Upper lobe of right lung (tissue), 1 donor: ENCODE measurements at places on chromosomes 2 and 18. TPM values are rescaled to one million over a fixed set of nuclear protein-coding genes. Genes with fewer than 3 reads are reported as not detected.

GRCh38 chr18:58496231-58496630 lies 132.7 kb downstream of the ALPK2 start:
- no peaks in the 10 kb centered on the region for H3K27me3 ChIP-seq
- peak; percentile 1 for DNase-seq
- H3K36me3 ChIP-seq, result no peaks in the 10 kb centered on the region
- peaks cover 9% of the 10 kb centered on the region for H3K4me1 ChIP-seq
- no peak overlapping the region for H3K4me3 ChIP-seq

GRCh38 chr18:28735731-28736130 lies 558.8 kb upstream of the CDH2 start:
- H3K36me3 ChIP-seq, result no peaks in the 10 kb centered on the region
- no peak for DNase-seq
- no peaks in the 10 kb centered on the region for H3K4me1 ChIP-seq
- no peaks in the 10 kb centered on the region for H3K27me3 ChIP-seq
- no peak overlapping the region for H3K27ac ChIP-seq

DNA sequence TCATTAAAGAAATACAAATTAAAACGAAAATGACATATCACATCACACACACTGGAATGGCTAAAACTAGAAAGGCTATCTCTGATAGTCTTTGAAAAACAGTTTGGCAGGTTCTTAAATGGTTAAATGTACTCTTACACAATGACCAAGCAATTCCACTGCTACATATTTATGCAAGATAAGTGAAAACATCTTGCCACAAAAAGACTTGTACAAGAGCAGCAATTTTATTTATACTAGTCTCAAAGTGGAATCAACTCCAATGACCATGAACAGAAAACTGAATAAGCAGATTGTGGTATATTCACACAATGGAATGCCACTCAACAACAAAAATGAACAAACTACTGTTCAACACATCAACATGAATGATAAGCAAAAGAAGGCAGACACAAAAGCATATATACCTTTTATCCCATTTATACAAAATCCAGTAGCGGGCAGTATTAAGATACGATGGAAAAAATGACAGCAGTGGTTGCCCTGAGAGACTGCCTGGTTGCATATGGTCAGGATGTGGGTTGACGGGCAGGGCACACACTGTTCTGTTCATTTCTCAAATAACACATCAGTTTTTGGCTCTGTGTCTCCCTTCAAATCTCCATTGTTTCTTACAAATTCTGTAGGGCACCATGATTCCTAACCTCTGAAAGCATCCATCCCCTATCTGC lies 25.4 kb downstream of the SP100 start:
- H3K27me3 ChIP-seq, result no peaks in the 10 kb centered on the region
- H3K36me3 ChIP-seq, result peaks cover 46% of the 10 kb centered on the region
- H3K4me1 ChIP-seq, result peaks cover 34% of the 10 kb centered on the region
- DNase-seq, result no peak
- H3K4me3 ChIP-seq, result no peak overlapping the region
- peak overlapping the region; percentile 75 for H3K27ac ChIP-seq

GRCh38 chr2:150900913-150901312 lies 360.8 kb downstream of the RBM43 start:
- H3K4me1 ChIP-seq, result no peaks in the 10 kb centered on the region
- no peak for DNase-seq
- no peak overlapping the region for H3K4me3 ChIP-seq
- no peak overlapping the region for H3K27ac ChIP-seq
- H3K27me3 ChIP-seq, result no peaks in the 10 kb centered on the region

DNA sequence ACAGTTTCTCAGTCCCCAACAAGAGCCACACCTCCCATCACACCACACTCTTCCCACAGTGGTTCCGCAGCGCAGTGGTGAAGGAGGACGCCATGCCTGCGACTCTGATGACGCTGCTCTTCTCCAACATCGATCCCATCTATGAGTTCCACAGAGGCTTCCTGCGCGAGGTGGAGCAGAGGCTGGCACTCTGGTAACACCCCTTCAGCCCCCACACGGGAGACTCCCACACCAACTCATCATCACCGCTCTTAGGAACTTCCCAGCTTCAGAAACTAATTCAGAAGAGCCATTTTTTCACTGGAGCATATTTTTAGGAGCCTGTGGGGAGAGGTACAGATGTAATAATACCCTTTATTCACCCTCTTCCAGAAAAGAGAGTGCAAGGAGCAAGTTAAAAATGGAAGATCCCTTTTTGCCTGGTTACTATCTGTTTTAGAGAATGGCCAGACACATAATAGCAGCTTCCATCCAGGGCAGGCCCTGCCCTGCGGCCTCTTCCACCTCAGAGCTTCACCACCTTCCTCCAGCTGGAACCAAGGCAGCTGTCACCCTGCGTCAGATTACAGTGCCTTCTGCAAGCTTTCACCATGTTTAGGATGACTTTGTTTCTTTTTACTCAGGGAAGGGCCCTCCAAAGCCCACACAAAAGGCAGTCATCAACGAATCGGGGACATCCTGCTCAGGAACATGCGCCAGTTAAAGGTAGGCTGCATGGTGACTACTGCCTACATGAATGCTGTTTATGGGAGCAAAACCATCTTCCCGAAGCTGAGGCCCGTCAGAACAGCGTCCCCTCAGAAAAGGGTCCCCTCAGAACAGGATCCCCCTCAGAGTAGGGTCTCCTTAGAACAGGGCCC lies 44.9 kb downstream of the STK25 start:
- peaks cover 10% of the 10 kb centered on the region for H3K36me3 ChIP-seq
- no peak for DNase-seq
- H3K4me1 ChIP-seq, result no peaks in the 10 kb centered on the region
- H3K27me3 ChIP-seq, result no peaks in the 10 kb centered on the region
- H3K27ac ChIP-seq, result no peak overlapping the region

DNA sequence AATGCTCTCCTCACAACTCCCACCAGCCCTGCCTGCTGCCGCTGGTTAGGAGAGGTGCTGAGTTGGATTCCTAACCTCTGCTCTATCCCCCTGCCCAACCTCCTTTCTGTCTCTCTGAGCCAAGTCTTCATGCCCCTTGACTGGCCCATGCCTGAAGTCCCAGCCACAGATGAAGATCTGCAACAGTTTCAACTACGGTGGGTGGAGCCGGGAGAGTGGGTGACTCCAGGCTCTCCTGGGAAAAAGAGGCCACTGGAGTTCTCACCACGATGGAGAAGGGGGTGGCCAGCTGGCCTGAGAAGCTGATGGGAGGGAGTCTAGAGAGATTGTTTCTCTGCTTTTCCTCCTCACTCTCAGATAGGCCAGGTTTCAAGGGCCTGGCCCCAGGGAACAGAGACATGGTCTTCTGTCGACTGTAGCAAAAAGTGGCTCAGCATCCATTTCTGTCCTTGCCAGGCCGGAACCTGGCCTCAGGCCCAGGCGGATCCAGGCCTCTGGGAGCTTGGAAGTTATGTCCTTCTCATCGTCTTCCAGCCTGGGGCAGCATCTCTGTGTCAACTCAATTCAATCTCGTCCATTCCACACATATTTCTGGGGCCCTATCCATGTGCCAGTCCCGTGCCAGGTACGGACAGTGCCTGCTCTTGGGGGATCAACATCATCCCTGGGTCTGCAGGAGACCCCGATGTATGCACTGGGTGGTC lies 75.3 kb downstream of the INHBB start:
- no peaks in the 10 kb centered on the region for H3K4me1 ChIP-seq
- H3K36me3 ChIP-seq, result no peaks in the 10 kb centered on the region
- no peak overlapping the region for H3K27ac ChIP-seq
- H3K27me3 ChIP-seq, result no peaks in the 10 kb centered on the region
- DNase-seq, result peak; percentile 53

DNA sequence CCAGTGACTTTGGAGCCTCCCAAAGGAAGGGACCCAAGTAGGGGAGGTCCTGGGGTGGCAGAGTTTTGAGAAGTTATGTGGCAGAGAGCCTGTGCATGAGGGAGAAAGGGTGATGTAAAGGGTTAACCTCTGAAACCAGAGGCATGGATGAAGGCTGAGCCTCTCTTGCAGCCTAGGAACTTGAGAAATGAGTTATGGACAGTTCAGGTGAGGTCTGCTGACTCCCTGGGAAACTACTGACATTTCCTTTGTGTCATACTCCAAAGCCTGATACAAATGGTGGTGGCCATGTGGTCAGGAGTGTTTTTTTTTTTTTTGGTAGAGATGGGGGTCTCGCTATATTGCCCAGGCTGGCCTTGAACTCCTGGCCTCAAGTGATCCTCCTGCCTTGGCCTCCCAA lies 12.4 kb upstream of the GNLY start:
- no peaks in the 10 kb centered on the region for H3K27me3 ChIP-seq
- H3K4me3 ChIP-seq, result no peak overlapping the region
- peaks cover 27% of the 10 kb centered on the region for H3K4me1 ChIP-seq
- no peak for DNase-seq
- H3K36me3 ChIP-seq, result no peaks in the 10 kb centered on the region

DNA sequence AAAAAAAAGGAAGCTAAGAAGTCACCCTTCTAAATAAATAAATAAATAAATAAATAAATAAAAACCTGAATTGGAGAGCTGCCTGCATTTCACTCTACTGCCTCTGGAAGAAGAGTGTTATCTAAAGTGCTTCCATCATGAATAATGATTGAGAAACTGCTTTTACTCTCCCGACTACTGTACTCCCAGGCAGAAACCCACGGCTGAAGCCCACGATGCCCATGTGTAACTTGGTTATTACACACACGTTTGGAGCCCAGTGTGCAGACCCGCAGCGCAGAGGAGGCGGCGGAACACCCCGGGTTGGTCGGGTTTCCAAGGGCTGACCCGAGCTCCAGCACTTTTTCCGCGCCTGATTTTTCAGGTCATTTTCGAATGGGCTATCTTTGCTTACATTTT lies 697 bp upstream of the SPATS2L start:
- peaks cover 23% of the 10 kb centered on the region for H3K4me1 ChIP-seq
- peak; percentile 72 for DNase-seq
- peak overlapping the region; percentile 87 for H3K27ac ChIP-seq
- no peaks in the 10 kb centered on the region for H3K36me3 ChIP-seq
- H3K4me3 ChIP-seq, result peak overlapping the region; percentile 85

- no peaks in the 10 kb centered on the region for H3K4me1 ChIP-seq
- no peaks in the 10 kb centered on the region for H3K27me3 ChIP-seq
- no peak for DNase-seq
- no peak overlapping the region for H3K27ac ChIP-seq
- H3K4me3 ChIP-seq, result no peak overlapping the region
Measured at GRCh38 chr18:3972291-3972930, 482.7 kb downstream of the DLGAP1 start.

DNA sequence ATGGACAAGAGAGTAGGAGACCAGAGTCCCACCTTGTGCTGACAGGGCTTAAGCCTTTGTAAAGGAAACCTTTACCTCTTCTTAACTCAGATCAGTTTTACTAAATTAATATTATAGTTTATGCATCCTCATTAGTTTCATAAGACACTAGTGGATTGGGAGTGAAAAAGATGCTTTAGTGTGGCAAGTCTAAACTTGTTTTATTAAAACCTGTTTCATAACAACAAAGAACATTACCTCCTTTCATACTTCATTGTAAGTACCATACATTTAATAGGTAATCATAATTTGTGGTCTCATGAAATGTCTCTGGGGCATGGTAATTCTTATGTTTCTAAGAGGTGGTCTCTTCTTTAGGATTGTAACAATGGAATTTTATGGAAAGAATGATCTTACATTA lies 63.4 kb downstream of the PIKFYVE start:
- no peak overlapping the region for H3K4me3 ChIP-seq
- H3K36me3 ChIP-seq, result peaks cover 96% of the 10 kb centered on the region
- no peaks in the 10 kb centered on the region for H3K27me3 ChIP-seq
- no peak overlapping the region for H3K27ac ChIP-seq

- H3K36me3 ChIP-seq, result no peaks in the 10 kb centered on the region
- peak; percentile 35 for DNase-seq
- no peaks in the 10 kb centered on the region for H3K4me1 ChIP-seq
- no peaks in the 10 kb centered on the region for H3K27me3 ChIP-seq
- no peak overlapping the region for H3K4me3 ChIP-seq
Measured at GRCh38 chr2:120384486-120385354, 38.8 kb downstream of the INHBB start.

- H3K4me1 ChIP-seq, result no peaks in the 10 kb centered on the region
- no peaks in the 10 kb centered on the region for H3K27me3 ChIP-seq
- no peak overlapping the region for H3K4me3 ChIP-seq
- DNase-seq, result no peak
- H3K36me3 ChIP-seq, result no peaks in the 10 kb centered on the region
- H3K27ac ChIP-seq, result no peak overlapping the region
Measured at GRCh38 chr2:15930589-15931318, 9.6 kb upstream of the MYCN start.

- H3K27me3 ChIP-seq, result no peaks in the 10 kb centered on the region
- H3K4me3 ChIP-seq, result no peak overlapping the region
- H3K36me3 ChIP-seq, result no peaks in the 10 kb centered on the region
- no peak overlapping the region for H3K27ac ChIP-seq
- no peaks in the 10 kb centered on the region for H3K4me1 ChIP-seq
Measured at GRCh38 chr18:60130284-60130683, 230.5 kb downstream of the PMAIP1 start.

DNA sequence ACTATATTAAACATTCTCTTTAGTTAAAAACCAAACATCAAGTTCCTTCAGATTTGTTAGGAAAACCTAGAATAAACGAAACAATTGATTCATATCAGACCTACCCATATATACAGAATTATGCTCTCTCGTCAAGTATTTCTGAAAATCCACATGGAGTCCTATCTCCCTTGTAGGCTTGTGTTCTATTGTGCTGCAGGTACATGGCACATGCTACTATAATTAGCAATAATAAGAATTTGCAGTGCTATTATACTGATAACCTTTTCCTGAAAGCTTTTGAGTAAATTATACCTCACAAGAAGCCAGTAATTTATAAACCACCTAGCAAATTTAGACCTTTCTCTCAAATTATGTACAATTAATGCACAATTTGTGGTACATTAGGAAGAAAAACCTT lies 158.6 kb upstream of the STK17B start:
- DNase-seq, result no peak
- H3K27me3 ChIP-seq, result no peaks in the 10 kb centered on the region
- H3K36me3 ChIP-seq, result no peaks in the 10 kb centered on the region

DNA sequence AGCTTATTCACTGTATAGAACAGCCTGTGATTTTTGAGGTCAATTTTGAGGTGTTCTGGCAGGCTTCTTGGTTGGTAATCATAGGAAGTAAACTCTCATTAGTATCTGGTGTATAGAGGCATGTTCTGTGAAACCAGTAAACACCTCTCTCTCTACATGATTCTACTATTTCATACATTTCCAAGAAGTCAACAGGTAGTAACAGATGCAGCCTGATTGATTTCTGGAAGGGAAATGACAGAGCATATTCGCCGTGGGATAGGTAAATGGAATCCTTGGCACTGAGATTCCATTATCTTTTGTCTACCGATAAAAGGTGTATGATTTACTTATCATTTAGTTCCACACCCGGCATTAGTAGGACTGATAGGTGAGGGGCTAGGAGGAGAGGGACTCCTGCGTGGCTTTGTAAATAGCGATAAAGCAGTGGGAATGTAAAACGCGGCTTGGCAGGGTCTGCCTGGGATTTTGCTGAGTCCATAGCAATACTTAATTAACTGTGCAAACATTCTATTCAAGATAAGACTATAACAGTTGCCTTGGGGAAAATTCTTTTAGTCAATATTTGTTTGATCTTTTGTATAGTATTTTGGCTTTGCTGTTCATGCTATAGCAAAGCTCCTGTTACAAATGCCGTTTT lies 32.3 kb downstream of the LYPD6B start:
- H3K4me1 ChIP-seq, result peaks cover 2% of the 10 kb centered on the region
- no peaks in the 10 kb centered on the region for H3K36me3 ChIP-seq
- no peak overlapping the region for H3K27ac ChIP-seq

Gene GAL3ST2
- not detected for total RNA-seq

Gene SAG
- total RNA-seq, result not detected

Gene DSC3
- 1.6 TPM for total RNA-seq

Gene TRAPPC8
- 50.9 TPM for total RNA-seq

Gene FAM110C
- total RNA-seq, result 4.8 TPM

Gene GALR1
- 0.06 TPM for total RNA-seq

Gene DOK6
- 5.9 TPM for total RNA-seq

Gene LOXL3
- total RNA-seq, result 8.1 TPM

Gene TMEFF2
- not detected for total RNA-seq
